ENCODE measurements at places on chromosomes 3 and 15.

GRCh38 chr15:23484870-23485269 lies 37.8 kb upstream of the GOLGA6L2 start:
- no peak for DNase-seq

GRCh38 chr3:116969135-116969534 lies 259.6 kb downstream of the TUSC7 start:
- DNase-seq = no peak

GRCh38 chr3:9028134-9028533 lies 64.9 kb upstream of the RAD18 start:
- DNase-seq = no peak

- DNase-seq = no peak
Observed at GRCh38 chr3:49716169-49716568, 3.3 kb downstream of the AMIGO3 start.

DNA sequence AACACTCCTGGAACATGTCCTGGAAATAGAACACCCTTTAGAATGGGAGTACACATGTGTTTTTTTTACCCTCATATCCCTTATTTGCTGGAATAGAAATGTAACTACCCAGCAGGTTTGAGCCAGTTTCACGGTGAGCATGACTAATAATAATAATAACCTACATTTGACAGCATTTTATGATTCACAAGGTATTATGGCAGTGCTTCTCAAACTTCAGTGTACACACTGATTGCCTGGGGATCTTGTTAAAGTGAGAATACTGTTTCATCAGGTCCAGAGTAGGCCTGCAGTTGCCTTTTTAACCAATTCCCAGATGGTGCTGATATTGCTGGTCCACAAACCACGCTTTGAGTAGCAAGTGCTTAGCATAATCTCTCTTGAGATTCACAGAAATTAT lies 63.9 kb downstream of the NFKBIZ start:
- DNase-seq = no peak

DNA sequence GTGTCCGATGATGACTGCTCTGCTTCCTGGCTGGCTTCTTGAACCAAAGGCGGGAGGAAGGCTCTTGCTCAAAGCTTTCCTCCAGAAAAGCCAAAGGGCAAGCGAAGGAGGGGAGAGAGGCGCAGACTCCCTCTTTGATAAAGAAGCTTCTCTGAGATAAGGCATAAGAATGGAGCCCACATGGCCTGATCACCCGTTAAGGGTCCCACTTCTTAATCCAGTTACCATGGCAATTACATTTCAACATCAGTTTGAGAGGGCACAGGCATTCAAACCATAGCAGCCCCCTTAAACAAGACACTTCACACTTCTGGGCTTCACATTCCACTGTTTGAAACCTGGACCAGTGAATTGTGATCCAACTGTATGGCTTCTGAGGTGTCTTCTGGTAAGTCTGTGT lies 8.0 kb downstream of the ABHD17C start:
- DNase-seq = no peak

DNA sequence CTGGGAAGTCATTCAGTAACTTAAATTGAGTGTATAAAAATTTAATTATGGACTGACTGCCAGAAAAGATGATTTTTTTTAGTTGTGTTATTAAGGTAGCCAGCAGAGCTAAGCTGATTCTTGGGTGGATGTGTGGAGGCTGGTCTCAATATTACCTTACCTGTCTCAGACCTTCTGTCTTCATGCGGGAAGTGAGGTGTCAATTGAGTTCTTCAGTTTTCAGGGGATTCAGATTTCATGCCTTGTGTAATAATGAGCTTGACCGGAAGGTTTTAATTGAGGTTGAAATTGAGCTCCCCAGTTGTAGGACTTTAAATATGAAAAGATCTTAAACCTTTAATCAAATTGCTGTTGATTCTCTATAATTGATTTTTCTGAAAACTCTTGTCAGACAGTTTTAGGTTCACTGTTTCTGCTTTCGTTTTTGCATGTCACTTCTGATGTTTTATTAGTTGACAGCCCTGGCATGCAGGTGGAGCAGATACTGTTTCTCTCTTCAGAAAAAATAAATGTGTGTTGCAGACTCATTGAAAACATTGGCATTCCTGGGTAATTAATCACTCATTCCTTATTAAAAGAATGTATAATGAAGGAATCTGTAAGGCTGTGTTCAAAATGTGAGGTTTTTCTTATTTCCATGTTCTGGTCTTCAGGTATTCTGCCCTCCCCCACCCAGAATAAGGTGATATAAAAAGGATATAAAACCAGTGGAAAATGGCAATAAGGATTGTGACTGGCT lies 54.5 kb downstream of the PSMD6 start:
- DNase-seq = no peak

DNA sequence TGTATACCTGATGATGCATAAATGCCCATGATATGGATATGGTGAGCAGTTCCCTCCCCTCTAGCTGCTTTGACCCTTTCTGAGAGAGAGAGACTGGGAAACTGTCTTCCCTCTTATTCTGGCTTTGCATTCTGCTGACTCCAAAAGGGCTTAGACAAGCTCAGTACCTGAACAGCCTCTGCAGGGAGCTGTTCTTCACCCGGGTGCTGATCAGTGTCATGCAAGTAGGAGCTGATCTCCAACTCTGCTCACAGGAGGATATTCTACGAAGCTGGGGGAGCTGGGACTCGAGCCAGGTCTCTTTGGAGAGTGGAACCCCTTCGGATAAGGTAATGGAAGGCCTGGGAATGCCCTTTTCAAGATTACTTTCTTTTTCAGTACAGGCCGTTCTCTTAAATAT lies 237.1 kb downstream of the RYR3 start:
- no peak for DNase-seq

- no peak for DNase-seq
Observed at GRCh38 chr3:116432795-116433194, 12.5 kb downstream of the LSAMP start.

DNA sequence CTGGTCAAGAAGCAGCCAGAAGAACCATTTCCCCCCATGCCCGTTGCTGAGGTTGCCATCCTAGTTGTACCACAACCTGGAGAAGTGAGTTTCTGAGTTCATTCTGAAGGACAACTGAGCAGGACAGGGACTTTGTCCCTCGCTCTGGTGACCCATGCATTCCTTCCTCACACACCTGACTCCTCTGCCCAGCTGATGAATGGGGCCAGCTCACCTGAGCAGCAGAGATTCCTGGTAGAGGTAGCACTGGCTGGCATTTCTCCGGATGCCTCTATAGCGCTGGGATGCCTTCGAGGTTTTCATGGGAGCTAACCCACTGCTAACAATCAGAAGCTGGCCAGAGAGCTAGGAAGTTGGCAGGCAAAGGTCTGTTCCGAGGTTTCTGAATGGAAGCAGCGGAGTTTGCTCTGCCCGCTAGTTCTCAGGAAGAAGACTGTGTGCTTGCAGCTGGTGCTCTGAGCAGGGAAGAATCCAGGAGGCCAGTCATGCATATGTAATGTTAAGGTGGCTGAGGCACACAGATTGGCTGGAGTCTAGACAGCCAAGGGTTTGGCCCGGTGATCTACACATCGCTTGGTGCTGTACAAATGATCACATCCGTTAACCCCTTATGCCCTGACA lies at the start of gene TMC3:
TSS of gene TMC3 (minus strand) at position 439 of the 621 bp plus-strand sequence. CDS start at position 303, 136 bp downstream.
- DNase-seq = no peak

GRCh38 chr15:52261026-52261425 lies 34.6 kb downstream of the MYO5C start:
- DNase-seq = no peak

GRCh38 chr3:22349215-22349851 lies 598.3 kb upstream of the ZNF385D start:
- DNase-seq = no peak

DNA sequence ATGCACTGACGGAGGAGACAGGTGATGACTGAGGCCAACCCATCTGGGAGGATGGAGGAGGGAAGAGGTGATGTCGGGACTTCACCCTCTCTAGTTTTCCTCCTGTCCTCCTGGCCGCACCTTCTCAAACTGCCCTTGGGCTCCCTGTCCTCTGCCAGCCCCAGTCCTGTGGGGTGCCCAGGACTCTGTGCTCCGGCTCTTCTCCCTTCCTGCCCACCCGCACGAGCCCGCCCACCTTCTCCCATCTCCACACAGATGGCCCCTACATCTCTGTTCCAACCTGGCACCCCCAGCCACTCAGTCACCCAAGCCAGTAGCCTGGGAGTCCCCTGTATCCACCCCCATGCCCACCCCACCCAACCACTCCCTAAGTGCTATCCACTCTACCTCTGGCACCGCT lies 206.7 kb upstream of the LINGO1 start:
- no peak for DNase-seq

DNA sequence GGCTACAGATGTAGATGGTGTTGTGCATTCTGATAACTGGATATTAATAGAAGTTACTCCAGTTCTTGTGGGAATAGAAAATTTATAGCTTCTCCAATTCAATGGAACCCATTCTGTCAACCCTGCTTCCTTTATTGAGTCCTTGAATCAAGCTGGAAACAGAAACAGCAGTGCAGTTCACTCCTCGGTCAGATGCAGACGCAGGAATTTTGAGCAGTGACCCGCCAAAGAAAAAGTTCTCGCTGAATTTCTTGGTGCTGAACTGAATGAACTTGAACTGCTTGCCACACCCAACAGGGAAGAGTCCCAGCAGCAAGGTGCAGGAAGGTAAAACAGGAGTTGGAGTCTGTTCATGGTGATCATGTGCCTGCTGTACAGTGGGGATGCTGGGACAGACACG lies 10.3 kb downstream of the HRH1 start:
- no peak for DNase-seq

DNA sequence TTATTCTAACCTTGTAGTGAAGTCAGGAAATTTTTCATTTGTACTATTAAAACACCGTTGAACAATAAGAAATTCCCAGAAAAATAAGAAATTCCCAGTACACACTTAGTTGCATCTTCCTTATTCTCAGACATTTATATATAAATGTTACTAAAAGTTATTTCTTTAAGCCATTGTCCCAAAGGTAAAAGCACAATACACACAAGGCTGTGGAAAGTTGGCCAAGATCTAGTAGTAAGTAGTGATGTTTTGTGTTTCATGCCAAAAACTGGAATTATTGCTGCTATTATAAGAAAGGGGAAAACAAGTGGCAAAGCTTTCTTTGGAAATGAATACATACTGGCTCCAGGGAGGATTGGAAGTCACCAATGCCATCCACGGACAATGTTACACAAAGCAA lies 802.5 kb upstream of the DPPA4 start:
- no peak for DNase-seq

DNA sequence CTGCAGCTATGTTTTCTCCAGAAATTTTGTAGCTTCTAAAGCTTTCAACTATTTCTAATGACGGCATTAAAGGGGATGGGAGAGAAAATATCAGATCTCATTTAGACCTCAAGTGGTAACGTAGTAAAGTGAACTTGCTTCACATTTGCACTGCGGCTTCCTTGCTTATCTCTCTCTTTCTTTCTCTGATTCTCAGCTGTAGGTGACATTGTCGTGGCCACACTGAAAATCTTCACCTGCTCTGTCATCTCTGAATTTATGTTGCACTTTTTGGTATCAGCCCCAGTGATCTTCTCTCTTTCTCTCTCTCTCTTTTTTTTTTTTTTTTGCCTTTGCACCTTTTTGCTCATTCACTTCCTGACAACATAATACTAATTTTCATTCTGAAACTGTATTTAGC lies 254.1 kb upstream of the SATB1 start:
- no peak for DNase-seq

DNA sequence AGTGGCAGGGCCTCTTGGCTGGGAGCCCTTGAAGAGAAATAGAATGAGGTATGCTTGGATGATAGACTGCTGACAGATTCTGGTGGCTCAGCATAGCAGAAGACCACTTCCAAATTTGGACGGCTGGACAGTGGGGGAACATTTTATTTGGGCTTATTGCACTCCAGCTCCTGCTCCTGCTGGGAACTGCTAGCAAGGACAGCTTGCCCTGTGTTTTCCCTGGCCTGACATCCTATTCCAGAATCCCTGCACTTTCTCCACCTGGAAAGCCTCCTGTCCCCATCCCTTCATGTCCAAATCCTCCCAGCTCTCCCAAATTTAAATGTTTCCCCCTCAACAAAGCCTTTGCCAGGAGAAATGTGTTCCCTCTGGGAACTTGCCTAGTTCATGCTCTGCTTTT lies 9.8 kb upstream of the COLQ start:
- DNase-seq = no peak

Measured in SHP77 (cell line).